GM12892 (cell line): ENCODE measurements at places on chromosomes 2 and 18.
A peak's percentile ranks its signal among the peaks of the same experiment; 100 is the strongest.

GRCh38 chr2:21422050-21422449, 298.3 kb downstream of the TDRD15 start:
- DNase-seq, result peak; percentile 8

GRCh38 chr2:113156278-113157117, 17.3 kb upstream of the PSD4 start:
- DNase-seq, result no peak

GRCh38 chr18:47737198-47737830, 193.1 kb downstream of the SMAD2 start:
- no peak for DNase-seq

DNA sequence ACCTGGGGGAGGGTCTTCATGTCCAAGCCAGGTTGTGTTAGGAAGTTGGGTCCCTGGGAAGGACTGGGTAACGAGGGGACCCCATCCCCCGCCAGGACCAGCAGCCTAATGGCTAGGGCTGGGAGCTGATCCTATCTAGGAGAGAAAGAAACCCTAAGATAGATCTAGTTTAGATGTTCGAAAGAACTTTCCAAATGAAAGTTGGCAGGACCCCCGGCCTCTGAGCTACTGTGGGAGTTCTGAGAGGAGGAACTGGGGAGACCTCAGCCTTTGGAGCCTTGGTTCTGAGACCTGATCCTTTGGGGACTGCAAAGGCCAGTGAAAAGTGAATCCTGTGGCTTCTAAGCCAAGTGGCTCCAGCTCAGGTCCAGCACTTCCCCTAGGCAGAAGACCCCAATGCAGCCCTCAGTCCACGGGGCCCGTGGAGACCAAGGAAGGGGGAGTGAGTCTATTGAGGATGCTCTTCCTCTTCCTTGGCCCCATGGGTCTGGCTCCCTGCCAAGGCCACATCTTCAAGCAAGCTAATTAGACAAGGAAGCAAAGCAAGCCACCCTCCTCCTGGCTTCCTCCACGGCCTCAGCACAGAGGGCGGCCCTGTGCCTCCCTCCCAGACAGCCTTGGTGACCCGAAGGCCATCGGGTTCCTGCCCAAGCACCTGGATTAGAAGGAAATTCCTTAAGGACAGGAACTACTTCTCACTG, 23.5 kb downstream of the CCT7 start:
- DNase-seq, result no peak

GRCh38 chr2:46339676-46340459, 42.7 kb downstream of the EPAS1 start:
- no peak for DNase-seq

- DNase-seq, result no peak
These were observed 207.6 kb upstream of the CCDC150 start for GRCh38 chr2:196431957-196432356.

DNA sequence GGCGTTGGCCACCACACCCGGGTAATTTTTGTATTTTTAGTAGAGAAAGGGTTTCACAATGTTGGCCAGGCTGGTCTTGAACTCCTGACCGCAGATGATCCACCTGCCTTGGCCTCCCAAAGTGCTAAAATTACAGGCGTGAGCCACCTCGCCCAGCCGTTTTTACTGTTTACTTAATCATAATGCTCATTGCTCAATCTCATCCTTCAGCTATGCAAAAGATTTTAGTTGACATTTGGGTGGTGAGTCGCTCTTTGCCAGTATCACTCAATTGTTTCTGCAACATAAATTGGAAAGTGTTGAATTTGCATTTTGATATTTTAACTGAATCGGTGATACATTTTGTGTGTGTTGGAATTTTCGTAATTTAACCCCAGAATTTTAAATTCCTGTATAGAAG, 7.8 kb upstream of the ZNF532 start:
- no peak for DNase-seq

GRCh38 chr2:161954103-161954502, 119.9 kb downstream of the DPP4 start:
- no peak for DNase-seq

DNA sequence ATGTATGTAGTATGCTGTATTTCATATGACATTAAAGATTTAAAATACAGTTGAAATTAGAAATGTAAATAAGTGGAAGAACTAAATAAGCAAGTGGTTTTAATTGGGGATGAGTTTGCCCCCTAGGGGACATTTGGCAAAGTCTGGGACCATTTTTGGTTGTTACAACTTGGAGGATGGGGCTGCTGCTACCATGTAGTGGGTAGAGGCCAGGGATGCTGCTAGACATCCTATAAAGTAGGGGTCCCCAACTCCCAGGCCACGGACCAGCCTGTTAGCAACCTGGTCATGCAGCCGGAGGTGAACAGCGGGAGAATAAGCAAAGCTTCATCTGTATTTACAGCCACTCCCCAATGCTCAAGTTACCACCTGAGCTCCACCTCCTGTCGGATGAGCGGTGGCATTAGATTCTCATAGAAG, 27.9 kb upstream of the ASNSD1 start:
- no peak for DNase-seq

DNA sequence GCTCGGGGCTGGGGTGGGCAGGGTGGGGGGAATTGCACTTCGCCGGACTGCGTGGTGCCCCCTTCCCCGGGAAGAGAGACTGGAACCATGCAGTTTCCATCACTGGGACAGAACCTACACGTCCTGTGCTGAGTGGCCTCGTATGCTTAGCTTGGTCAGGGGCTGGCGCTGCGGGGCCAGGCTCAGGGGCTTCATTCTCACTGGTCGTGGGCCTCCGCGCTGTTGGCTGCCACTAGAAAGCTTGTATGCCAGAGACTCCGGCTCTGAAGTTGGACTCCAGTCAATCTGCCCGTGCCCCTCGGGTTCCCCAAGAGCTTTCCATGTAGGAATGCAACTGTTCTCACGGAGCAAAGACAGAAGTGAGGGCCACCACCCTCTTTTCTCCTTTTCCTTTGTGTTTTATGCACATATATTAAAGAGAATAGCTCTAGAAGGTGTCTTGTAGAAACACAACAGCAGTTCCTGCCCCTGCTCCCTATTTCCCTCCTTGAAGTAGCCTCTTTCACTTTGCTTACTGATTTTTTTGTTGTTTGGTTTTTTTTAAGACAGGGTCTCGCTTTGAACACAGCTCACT, 64.0 kb upstream of the YWHAQ start:
- DNase-seq, result no peak

DNA sequence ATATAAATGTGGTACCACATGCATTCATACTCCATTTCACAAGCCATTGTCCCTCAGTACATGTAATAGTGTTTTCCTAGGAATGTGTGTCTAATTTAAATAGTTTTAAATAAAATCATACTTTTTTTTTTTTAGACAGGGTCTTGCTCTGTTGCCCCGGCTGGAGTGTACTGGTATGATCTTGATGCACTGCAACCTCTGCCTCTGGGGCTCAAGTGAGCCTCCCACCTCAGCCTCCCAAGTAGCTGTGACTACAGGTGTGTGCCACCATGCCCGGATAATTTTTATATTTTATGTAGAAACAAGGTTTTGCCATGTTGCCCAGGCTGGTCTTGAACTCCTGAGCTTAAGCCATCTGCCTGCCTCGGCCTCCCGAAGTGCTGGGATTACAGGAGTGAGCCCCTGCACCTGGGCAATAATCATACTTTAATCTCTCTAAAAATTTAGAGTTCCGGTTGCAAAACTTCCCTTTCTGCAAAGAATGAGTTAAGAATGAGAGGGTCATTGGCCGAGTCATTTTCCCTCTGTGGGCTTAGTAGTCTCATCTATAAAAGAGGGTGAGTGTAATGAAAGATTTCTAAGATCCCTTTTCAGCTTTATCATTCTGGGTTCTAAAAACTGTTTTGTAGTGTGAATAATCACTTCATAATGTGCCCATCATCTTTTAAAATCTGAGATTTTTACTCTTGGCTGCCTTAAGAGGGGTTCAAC, 116.0 kb upstream of the PELI1 start:
- DNase-seq, result no peak
